Endodermal cell (in vitro differentiated cells): ENCODE measurements at places on chromosomes 12 and 14. TPM values are rescaled to one million over a fixed set of nuclear protein-coding genes. Genes with fewer than 3 reads are reported as not detected.

Gene DNAJC22
- 1.8 to 2.9 TPM (median 1.9 TPM) in 3 replicates for total RNA-seq

Gene GPD1
- 0.45 and 1.1 TPM in 2 replicates for total RNA-seq

Gene PPP1R1A
- total RNA-seq, result 11.6 to 16.1 TPM (median 13.4 TPM) in 3 replicates

DNA sequence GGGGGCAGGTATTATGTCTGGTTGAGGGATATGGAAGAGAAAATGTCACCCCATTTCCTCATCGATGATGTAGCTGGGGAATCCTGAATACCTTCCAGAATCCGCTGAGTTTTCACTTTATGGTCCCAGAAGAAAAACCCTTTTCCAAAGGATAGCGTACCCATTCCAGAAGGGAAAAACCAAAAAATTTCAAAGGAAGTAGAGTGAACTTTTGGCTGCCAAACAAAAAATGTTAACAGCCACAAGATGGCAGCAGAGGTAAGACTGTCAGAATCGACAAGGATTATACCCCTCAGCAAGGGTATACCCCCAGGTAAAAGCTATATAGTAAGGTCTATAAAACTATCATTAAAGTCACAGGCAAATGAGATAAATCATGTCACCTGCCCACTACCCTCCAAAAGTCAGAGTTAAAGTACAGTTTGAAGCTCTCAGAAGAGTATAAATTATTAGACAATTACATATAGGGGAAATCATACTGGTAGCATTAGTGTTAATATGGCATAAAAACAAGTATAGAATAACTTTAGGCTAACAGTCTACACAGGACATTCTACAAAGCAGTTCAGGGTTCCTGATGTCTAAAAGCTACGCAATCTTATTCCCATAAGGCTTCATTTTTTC lies 18.0 kb downstream of the ACIN1 start:
- DNase-seq, result peak; percentile 74

GRCh38 chr12:16475521-16475920 lies 128.1 kb downstream of the MGST1 start:
- DNase-seq, result no peak

DNA sequence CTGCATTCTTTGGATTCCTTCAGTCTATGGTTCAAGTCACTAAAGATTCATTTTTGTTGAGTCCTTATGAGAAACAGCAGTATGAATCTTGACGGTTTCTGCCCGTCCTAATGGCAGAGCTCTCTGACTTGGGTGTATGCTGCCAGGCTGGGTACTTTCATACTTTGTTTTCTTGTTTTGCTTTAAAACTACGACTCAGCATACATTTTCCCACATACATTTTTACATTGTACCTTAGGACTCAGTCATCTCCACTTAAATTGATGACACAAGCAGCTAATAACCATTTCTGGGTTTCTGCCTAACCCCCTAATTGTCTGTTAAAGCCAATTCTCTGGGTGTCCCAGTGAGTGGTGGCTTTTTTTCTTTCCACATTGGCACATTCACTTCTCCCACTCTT lies 4.8 kb upstream of the DDX55 start:
- DNase-seq, result no peak

- no peak for DNase-seq
Measured at GRCh38 chr12:3320881-3321509, 170.0 kb upstream of the PRMT8 start.

DNA sequence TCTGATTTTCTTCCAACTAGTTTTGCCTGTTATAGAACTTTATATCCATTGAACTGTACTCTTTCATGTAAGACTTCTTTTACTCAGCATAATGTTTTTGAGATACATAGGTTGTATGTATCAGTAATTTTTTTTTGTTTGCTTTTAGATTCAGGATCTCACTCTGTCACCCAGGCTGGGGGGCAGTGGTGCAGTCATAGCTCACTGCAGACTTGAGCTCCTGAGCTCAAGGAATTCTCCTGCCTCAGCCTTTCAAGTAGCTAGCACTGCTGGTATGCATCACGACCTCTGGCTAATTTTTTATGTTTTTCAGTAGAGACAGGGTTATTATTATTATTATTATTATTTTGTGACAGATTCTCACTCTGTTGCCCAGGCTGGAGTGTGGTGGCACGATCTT lies 65.0 kb upstream of the DDHD1 start:
- DNase-seq, result no peak

- no peak for DNase-seq
Measured at GRCh38 chr14:99608591-99608990, 4.6 kb upstream of the CCDC85C start.

GRCh38 chr12:62264706-62265105 lies 4.5 kb downstream of the USP15 start:
- DNase-seq, result no peak
